Naive B cell (primary cell): ENCODE measurements at places on chromosomes 1 and 21. TPM values are rescaled to one million over a fixed set of nuclear protein-coding genes. Genes with fewer than 3 reads are reported as not detected.

The IL19 gene
- polyA plus RNA-seq: not detected

GRCh38 chr1:205047764-205048231, 4.8 kb downstream of the CNTN2 start:
- no peak for DNase-seq
- H3K4me1 ChIP-seq: no peaks in the 10 kb centered on the region
- no peaks in the 10 kb centered on the region for H3K36me3 ChIP-seq
- H3K4me3 ChIP-seq: no peak overlapping the region
- no peak overlapping the region for H3K27ac ChIP-seq

The ATP13A2 gene
- 39.6 TPM for polyA plus RNA-seq

DNA sequence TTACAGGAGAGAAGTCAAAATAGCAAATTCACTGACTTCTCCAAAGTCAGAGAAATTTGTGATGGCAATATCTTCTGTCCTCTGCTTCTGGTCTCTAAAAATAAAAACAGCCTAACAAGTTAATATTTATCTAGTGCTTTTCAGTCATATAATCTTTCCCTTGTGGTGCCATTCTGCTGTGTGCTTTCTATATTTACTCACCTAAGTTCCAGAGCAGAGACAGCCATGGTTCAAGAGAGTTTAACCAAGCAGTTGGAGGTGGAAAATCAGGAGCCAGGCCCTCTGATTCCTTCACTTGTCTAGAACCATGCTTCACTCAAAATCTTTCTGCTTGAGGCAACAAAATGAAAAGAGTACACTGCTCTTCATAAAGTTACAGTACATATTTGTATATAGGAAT, 39.3 kb downstream of the BRINP2 start:
- H3K4me1 ChIP-seq: no peaks in the 10 kb centered on the region
- no peaks in the 10 kb centered on the region for H3K36me3 ChIP-seq
- no peak overlapping the region for H3K27ac ChIP-seq
- H3K4me3 ChIP-seq: no peak overlapping the region
- H3K27me3 ChIP-seq: no peaks in the 10 kb centered on the region

The MROH9 gene
- not detected for polyA plus RNA-seq

DNA sequence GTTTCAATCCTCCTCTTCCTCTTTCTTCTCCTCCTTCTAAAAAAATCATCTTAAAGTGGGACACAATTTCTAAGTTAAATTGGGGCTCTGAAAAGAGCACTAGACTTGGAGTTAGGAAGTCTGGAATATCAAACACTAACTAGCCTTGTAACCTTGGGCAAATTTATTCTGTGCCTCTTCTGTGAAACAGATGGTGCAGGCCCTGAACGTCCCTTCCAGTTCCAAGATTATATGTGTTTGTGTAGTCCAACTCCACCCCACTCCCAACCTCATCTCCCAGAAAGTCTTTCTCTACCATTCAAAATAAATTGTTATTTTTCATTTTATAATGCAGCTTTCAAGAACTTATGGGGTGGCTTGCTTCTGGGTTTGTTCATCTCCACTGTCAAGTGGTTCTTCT, 630.0 kb downstream of the LMO4 start:
- no peak overlapping the region for H3K4me3 ChIP-seq
- H3K27me3 ChIP-seq: peaks cover 6% of the 10 kb centered on the region
- H3K27ac ChIP-seq: peak overlapping the region; percentile 39
- no peak for DNase-seq
- H3K4me1 ChIP-seq: peaks cover 4% of the 10 kb centered on the region

The DIO1 gene
- polyA plus RNA-seq: not detected
